NCI-H1417 (cell line): ENCODE measurements at places on chromosomes 2 and 18.

DNA sequence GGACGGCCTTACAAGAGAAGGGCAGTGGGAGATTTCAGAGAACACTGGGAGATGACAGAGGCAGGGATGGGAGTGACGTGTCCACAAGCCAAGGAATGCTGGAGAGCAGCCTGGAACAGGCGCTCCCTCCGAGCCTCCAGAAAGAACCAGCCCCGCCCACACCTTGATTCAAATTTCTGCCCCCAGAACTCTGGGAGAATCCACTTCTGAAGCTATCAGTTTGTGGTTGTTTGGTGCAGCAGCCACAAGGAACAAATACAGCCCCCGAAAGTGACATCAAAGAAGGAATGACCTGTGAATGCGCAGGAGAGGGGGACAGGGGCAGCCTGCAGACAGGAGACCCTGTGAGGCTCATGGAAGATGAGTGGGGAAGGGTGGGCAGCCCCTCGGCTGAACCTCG is 67.3 kb downstream of the TWIST2 start:
- DNase-seq: no peak

- DNase-seq: no peak
Observed at GRCh38 chr18:76131738-76132137, 363.3 kb downstream of the ZNF516 start.

DNA sequence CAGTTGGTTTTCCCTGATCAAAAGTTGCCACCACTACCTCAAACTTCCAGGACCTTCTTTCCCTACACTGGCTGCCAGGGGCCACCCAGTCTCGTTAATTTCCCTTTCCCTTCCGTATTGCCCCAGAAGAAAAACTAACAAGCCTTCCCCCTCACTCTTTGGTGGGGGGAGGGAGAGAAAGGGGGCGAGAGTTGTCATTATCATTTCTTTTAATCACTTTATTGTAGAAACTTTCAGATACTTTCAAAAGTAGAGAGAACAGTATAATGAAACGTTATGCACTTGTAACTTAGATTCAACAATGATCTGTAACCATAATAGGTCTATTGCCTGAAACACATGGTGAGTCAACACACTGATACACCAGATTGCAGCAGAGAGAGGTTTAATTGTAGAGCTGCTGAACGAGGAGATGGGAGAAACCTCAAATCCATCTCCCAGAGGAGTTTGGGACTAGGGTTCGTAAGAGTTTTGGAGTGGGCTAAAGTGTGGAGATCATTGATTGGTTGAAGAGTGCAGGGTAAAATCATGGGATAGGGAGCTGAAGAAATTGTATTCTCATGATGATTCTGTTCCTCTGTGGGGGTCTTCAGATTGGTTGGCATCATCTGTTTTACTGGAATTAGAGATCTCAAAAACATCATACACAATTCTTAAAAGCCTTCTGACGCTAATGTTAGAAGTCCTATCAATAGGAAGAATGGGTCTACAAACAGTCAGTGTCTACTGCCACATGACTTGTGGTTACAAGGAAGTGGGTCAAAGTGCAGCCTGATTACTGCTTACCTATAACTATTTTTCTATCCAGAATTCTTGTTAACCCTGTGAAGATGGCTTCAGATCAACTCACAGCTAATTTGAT is 2.6 kb upstream of the RNF149 start:
- no peak for DNase-seq

- DNase-seq: no peak
Observed at GRCh38 chr18:10245031-10245845, 209.2 kb upstream of the APCDD1 start.

DNA sequence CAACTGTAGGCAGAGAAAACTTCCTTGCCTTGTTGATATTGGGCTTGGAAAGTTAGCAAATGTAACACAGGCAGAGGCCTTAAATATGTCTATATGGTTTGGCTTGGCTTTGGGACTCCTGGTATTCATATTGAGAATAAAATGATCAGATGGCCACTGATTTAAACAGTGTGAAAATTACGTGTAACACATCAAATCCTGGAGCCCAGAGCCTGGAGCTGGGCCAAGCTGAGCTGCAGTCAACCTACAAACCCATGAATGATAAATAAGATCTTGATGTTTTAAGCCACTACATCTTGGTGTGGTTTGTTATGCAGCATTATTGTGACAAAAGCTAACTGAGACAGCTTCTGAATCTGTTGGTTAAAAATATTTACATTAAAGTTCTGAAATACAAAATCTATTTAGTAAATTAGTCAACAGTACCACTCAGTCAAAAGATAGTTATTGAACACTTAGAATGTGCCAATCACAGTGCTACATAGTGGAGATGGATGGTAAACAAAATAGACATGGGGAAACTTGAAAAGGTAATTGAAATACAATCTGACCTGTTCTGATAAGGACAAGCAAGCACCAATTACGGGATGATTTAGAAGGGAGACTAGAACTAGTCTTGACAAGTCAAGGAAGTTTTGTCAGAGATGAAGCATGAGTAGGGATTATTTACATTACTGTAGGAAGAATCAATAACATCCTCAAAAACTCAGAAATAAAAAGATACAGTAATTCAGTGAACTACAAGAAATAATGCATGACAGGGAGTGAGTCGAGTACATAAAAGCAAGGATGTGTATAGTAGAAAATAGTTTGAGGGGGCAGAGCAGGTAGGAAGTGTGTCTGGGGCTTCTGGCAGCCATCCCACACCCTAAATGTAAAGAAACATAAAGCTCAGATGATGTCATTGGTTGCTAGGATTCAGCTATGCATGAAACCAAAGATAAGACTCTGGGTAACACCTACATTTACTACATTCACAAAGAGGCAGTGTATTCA is 157.7 kb downstream of the HNMT start:
- DNase-seq: no peak

DNA sequence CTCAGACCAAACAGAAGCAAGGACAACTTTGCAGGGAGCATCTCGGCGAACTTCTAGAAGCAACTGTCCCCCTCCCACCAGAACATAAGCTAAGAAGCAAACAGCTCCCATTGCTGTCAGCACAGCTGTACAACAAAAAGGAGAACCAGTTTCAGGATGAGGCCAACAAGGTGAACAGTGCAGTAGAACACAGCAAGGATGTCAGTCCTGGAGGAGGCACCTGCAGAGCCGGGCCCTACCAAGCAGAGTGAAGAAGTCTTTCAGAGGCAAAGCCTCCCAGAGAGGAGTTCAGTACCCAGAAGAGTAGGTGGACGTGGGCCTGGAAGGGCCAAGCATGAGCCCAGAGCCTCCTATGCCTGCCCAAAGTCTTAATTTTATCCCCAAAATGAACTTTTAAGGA is 1.0 kb downstream of the PASK start:
- peak; percentile 35 for DNase-seq

DNA sequence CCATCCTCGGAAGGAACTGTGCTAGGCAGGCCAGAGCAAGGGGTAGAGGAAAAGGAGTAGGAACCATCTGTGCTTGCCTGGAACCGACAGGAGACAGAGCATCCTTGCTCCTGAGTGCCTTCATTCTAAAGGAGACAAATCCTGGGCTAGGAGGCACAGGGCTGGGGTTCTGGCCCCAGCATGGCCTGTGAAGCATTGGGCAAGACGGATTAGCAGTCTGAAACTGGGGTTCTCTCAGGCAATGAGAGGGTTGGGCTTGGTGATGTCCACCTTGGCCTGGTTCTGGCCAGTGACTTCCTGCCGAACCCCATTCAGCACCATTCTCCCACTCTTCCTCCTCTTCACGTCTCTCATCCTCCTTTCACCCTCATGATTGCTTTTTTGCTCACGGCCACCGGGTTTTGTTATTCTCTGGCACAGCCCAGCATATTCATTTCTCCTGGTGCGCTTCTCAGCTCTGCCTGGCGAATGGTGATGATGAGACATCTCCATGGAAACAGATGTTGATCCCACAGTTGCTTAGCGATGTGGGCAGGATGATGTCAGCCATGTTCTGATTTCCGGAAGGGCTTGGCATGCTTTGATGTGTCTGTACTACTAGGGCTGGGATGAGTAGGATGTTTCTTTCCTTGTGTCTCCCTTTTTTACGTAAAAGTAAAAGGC is 127.7 kb downstream of the CAPN13 start:
- no peak for DNase-seq

DNA sequence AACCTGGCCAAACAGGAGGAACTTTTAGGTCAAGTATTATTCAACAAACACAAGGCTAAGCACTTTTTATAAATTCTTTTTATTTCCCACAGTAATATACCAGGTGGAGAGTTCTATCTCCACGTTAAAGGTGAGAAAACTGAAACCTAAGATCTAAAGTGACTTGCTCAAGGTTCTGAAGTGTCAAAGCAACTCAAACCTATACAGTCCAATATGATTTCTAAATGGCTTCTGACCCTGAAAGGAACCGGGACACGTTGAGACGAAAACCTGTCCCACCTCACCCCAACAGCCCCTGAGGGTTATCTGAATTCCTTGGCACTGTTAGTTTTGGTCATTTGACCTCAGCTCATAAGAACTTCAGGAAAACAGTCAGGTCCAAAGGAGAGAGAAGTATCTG is 814.5 kb upstream of the LRATD1 start:
- DNase-seq: no peak

- DNase-seq: no peak
Observed at GRCh38 chr2:133086176-133086575, 416.2 kb upstream of the LYPD1 start.

GRCh38 chr2:55296393-55296792 is 27.4 kb upstream of the MTIF2 start:
- peak; percentile 41 for DNase-seq

- no peak for DNase-seq
Observed at GRCh38 chr2:230347659-230348305, 20.8 kb downstream of the SP140L start.

DNA sequence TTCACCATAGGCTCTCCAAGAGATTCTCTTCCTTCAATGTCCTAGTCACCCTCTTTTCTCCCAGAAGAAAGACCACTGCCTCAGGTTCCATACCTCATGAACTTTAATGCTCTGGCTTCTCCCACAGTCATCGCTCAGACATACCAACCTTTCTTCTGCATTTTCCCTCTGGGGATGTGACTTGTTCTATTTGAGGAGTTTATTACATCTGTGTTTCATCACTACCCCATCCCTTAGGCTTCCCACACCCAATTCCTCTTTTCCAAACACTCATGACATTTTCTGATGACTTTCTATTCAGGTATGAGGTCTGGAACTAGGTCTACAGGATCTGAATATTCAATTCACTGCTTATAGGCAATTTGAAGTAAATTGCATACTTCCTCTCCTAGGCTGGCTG is 298.6 kb upstream of the MAP2 start:
- no peak for DNase-seq

GRCh38 chr2:101151859-101152271 is 683 bp upstream of the TBC1D8 start:
- DNase-seq: peak; percentile 57

DNA sequence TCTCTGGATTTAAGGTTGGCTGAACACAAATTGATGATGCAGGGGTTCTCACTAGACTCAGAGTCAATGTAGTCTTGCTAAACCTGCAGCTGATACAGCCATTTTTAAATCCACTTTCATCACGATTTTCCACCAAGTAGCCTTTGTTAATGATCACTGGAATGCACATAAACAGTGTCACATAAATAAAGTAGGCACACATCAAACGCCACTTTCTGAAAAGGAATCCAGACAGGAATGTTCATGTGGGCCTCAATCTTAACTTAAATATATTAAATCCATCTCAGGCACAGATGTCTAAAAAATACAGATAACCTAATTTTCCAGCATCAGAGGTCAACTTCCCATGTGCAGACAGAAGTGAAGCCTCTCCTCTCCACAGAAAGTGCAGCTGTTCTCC is 58.3 kb downstream of the LAMA1 start:
- no peak for DNase-seq

DNA sequence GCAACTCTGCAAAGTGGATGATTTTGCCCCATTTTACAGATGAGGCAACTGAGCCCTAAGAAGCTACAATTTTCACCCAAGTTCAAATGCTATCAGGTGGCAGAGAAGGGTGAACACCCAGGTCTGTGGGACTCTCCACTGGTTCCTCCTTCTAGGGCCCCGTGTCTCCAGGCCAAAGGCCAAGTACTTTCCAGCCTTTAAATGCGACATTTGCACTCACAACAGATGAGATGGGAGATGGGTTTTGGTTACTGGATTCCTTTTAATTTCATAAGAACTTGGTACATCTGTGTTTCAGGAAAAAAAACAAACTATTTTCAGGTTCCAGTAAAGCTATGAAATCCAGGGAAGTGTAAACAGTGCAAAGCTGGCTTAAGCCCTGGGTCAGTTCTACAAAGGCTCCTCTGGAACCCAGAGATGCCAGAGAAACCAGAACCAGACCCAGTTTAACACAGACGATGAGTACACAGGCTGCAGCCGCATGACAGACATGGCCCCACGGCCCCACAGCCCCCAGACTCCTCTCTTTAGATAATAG is 361.7 kb downstream of the ANAPC1 start:
- no peak for DNase-seq

GRCh38 chr2:8312221-8312620 is 369.6 kb upstream of the ID2 start:
- no peak for DNase-seq

GRCh38 chr2:100237770-100238169 is 84.5 kb downstream of the LONRF2 start:
- DNase-seq: no peak

DNA sequence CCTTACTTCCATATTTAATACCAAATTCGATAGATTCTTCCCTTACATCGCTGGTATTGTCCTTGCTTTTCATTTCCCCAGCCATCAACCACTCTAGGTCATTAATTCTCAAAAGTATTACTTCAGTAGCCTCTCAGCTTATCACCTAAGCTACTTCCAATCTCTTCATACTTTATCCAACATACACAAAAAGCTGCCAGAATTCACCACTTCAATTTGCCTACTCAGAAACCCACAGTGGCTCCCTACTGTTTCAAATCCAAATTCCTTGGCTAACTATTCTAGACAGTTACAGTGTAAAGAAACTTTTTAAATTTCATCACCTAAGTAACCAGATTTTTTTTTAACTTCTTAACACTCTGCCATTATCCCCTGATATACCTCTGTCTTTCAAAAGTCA is 4.7 kb downstream of the SLC25A12 start:
- no peak for DNase-seq

DNA sequence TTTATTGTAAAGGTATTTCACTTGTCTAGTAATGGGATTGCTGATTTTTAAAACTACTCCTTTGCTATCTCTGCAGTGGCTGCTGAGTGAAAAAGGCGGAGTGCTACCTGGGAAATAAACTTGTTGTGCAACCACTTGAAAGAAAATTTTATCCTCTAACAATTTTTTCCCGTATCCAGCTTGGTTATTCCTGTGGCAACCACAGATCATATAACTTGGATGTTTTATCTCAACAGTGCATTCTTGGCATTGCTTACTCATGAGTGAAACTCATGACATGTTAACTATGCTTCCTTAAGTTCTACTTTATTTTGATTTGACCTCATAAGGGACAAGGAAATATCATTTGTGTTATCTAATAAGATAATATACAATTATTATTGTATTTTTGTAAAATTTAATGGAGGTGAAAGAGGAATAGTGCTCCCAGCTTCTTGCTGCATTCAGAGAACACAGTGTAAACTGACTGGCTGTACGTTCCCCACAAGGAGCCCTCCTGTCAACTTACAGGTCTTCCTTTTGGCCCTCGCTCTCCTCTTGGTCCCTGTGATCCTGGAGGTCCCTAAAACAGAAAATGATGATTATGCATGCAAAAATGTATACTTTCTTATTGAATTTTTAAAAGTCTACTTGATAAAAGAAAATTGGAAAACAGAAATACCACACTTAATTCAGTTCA is 82.7 kb downstream of the COL5A2 start:
- DNase-seq: no peak

- DNase-seq: no peak
Observed at GRCh38 chr2:21270708-21271122, 146.9 kb downstream of the TDRD15 start.
